ENCODE measurements at places on chromosomes 6 and 20.

GRCh38 chr20:22159276-22159675 lies 425.1 kb downstream of the FOXA2 start:
- DNase-seq = no peak

- DNase-seq = no peak
These were observed 1.6 kb upstream of the RPF2 start for GRCh38 chr6:110980227-110980626.

DNA sequence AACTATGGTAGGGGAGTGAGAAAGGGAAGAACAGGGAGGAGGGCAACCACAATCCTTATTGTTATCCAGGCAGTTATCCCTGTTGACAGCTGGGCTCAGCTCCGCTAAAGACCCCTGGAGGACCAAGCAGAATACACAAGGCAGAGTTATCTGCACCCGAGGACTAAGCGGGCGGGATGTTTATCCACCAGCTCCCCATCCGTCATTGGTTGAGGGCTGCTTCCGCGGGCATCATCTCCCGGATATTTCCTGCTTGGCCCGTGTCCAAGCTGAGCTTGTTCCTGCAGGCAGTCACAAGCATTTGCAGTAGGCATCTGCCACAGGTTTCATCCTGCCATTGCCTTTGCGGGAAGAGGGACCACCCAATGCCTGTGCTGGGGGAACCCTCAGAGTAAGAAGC lies 102.1 kb downstream of the DLGAP4 start:
- no peak for DNase-seq

GRCh38 chr6:124522335-124522734 lies 439.9 kb upstream of the RNF217 start:
- no peak for DNase-seq

DNA sequence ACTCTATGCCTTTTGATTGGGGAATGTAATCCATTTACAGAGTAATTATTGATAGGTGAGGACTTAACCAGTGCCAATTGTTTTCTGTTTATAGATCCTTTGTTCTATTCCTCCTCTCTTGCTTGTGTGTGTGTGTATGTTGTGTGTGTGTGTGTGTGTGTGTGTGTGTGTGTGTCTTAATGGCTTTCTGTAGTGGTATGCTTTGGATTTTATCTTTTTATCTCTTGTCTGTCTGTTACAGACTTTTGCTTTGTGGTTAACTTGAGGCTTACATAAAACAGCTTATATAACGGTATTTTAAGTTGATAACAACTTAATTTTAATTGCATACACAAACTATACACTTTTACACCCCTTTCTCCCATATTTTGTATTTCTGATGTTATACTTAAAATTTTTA lies 54.7 kb downstream of the CDC5L start:
- no peak for DNase-seq

DNA sequence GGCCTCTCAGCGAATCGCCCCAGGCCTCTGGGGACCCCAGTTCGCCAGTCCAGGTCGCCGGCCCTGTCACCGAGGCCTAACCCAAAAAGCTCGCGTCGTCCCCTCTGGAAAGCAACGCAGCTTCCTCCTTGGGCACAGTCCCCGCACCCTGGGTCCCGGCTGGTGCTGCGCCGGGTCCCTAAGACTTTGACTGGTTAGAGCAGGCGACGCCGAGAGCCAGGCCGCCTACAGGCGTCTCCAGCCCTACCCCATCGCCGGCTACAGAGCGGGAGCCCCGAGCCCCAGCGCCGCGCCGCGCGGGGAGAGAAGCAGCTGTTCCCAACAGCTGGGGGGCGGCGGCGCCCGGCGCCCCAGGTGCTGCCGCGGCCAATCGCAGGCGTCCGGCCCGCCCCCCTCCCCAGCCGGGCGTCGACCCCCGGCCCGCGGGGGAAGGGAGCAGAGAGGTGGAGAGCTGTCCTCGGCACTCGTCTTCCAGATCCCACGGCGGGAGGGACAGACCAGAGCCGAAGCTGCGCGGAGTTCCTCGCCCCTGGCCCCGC lies 540 bp upstream of the RBM24 start:
- DNase-seq = no peak

DNA sequence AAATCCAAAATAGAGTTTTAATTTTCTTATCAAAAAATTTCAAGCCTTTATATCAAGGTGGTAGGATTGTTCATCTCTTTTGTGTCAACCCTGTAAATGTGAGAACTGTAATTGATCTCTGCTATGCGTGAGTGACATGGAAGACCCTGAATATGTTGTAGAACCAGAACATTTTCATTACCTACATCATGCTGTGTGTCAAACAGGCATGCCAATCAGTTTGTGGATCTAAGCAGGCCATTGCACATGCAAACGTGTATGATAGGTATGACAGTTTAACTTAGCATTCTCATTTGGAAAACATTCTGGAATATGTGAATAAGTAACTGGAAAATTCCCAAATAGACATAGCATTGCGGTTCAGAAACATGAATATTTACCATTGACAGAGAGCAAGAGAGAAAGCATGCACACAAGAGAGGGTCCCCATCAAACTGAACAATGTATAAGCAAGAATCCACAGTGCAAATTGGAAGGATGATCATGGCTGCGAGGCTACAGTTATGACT lies 641.6 kb upstream of the AGPAT4 start:
- DNase-seq = no peak

DNA sequence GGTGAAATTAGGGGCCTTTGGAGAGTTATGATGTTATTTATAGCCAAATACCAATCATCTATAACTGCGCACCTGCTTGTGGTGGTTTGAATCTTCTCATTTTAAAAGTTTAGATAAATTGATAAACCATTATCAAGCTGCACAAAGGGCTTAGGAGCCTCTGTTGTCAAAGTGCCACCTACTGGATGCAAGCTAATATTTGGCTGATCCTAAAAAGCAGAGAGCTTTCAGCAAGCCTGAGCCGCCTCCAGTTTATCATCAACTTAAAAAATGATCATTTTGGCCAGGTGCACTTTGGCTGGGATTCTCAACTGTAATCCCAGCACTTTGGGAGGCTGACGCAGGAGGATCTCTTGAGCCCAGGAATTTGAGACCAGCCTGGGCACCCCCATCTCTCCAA lies 58.5 kb upstream of the ATXN1 start:
- no peak for DNase-seq

DNA sequence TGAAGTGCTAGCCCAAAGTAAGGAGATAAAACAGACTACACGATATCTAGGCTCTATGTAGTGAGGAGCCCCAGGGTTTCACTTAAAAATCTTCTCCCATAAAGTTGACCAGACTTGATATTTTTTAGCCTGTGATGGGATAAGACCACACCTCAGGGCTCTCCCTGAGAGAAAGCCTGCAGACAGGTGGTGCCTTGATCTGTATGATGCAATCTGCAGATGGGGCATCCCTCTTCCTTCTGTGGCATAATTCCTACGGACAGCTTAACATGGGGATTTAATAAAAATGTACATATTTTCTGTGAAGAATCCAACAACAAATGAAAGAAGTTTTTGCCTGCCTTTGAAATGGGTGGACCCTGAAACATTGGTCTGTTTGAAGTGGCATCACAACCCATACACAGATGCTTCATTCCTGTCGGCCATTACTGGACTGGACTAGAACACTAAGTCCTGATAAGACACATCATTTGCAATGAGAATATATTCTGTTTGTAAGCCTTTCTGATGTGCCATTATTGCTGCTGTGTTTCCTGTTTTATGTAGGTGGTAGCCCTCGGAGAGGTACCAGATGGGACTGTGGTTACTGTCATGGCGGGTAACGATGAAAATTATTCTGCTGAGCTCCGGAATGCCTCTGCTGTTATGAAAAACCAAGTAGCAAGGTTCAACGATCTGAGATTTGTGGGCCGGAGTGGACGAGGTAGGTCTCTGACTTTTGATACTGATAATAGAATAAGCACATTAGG lies 53.8 kb upstream of the SUPT3H start:
- DNase-seq = no peak

DNA sequence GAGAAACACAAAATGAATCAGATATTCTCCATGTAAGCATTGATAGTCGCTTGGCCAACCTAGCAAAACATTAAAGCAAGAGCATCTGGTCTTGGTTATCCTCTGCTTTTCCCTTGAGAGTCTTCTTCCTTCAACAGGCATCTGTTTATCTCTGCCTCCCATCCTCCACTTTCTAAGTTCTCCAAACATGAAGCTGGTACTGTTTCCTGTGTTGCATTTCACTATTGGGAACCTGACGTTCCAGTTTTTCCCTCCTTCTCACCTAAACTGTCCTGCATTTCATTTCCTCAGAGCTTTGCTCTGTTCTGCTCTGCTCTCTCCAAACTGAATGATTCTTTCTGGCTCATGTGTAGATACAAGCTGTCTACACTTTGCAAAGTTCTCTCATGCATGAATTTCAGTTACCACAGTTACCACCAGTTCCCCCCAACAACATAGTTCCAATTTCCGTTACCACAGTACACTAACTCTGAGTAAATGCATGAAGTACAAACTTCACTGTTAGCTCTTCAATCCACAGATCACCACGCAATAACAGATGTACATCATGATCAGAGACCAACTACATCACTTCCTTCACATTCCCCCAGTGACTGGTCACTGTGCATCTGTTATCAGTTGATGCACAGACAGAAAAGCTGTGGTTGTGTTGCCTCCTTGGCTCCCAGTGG lies 86.7 kb upstream of the F13A1 start:
- DNase-seq = no peak

- no peak for DNase-seq
These were observed 755.8 kb downstream of the DHX35 start for GRCh38 chr20:39717936-39718335.

GRCh38 chr6:166313255-166314070 lies 5.3 kb upstream of the PRR18 start:
- DNase-seq = peak; percentile 64

DNA sequence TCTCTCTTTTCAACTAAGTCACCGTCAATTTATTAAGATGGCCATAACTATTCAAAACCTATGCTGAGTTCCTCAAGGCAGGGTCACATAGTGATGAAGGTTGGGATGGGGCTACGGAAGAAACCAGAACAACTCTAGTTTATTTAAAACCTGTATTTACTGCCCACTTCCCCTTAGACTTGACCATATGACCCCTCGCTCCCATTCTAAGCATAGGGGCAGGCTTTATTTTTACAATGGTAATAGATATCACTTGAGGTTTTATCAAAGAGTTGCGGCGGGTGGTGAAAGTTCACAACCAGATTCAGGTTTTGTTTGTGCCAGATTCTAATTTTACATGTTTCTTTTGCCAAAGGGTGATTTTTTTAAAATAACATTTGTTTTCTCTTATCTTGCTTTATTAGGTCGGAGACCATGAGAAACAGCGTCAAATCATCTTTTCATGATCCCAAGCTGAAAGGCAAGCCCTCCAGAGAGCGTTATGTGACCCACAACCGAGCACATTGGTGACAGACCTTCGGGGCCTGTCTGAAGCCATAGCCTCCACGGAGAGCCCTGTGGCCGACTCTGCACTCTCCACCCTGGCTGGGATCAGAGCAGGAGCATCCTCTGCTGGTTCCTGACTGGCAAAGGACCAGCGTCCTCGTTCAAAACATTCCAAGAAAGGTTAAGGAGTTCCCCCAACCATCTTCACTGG lies 5.5 kb downstream of the EDN1 start:
- DNase-seq = no peak

DNA sequence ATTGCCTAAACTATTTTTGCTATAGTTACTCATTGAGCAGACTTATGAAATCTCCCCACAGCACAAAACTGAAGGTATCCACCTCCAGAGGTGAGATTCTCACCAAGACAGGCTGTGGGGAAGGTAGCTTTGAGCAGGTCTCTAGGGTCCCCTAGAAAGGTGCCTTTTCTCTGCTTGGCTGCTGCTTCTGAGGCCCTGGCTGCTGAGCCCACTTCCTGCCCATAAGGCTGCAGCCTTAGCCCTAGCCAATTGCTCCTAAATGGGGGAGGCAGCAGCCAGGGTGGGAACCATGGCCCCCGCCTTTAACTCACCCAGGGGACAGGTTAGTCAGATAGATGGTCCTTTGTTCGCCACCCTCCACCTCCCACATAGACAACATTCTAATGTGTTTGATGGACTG lies 3.6 kb downstream of the NT5E start:
- no peak for DNase-seq
